Endothelial cell (in vitro differentiated cells): ENCODE measurements at places on chromosomes 2 and 18. TPM values are rescaled to one million over a fixed set of nuclear protein-coding genes. Genes with fewer than 3 reads are reported as not detected.

Gene CYP27A1
- 9.0 TPM for total RNA-seq

Gene BOLL
- not detected for total RNA-seq

Gene TRABD2A
- 7.2 TPM for total RNA-seq

Gene LDLRAD4
- total RNA-seq: 34.1 TPM

DNA sequence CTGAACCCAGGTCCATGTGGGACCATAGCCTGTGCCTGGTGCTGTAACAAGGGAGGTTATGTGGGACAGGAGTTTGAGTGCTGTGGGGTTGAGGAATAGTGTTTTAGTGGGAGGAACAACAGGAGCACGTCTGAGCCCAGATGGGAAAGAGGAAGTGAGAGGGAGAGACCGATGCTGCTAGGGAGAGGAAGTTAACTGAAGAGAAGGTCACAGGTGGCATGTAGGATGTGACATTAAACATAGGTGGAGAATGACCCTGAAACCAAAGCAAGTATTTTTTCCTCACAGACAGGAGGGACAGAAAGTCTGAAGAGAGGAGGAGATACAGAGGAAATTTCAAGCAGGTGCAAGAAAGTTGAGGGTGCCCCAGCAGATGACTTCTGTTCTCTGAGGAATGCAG is 87.8 kb downstream of the ACOXL start:
- H3K27me3 ChIP-seq: peaks cover 1% of the 10 kb centered on the region
- DNase-seq: no peak
- H3K4me1 ChIP-seq: no peaks in the 10 kb centered on the region
- H3K4me3 ChIP-seq: no peak overlapping the region
- H3K27ac ChIP-seq: no peak overlapping the region

- no peaks in the 10 kb centered on the region for H3K4me1 ChIP-seq
- peaks cover 20% of the 10 kb centered on the region for H3K27me3 ChIP-seq
Observed at GRCh38 chr18:79896738-79897137, 54.7 kb downstream of the SLC66A2 start.

DNA sequence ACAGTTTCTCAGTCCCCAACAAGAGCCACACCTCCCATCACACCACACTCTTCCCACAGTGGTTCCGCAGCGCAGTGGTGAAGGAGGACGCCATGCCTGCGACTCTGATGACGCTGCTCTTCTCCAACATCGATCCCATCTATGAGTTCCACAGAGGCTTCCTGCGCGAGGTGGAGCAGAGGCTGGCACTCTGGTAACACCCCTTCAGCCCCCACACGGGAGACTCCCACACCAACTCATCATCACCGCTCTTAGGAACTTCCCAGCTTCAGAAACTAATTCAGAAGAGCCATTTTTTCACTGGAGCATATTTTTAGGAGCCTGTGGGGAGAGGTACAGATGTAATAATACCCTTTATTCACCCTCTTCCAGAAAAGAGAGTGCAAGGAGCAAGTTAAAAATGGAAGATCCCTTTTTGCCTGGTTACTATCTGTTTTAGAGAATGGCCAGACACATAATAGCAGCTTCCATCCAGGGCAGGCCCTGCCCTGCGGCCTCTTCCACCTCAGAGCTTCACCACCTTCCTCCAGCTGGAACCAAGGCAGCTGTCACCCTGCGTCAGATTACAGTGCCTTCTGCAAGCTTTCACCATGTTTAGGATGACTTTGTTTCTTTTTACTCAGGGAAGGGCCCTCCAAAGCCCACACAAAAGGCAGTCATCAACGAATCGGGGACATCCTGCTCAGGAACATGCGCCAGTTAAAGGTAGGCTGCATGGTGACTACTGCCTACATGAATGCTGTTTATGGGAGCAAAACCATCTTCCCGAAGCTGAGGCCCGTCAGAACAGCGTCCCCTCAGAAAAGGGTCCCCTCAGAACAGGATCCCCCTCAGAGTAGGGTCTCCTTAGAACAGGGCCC is 44.9 kb downstream of the STK25 start:
- H3K27ac ChIP-seq: no peak overlapping the region
- H3K4me1 ChIP-seq: no peaks in the 10 kb centered on the region
- H3K36me3 ChIP-seq: peaks cover 5% of the 10 kb centered on the region
- H3K4me3 ChIP-seq: no peak overlapping the region
- DNase-seq: no peak

DNA sequence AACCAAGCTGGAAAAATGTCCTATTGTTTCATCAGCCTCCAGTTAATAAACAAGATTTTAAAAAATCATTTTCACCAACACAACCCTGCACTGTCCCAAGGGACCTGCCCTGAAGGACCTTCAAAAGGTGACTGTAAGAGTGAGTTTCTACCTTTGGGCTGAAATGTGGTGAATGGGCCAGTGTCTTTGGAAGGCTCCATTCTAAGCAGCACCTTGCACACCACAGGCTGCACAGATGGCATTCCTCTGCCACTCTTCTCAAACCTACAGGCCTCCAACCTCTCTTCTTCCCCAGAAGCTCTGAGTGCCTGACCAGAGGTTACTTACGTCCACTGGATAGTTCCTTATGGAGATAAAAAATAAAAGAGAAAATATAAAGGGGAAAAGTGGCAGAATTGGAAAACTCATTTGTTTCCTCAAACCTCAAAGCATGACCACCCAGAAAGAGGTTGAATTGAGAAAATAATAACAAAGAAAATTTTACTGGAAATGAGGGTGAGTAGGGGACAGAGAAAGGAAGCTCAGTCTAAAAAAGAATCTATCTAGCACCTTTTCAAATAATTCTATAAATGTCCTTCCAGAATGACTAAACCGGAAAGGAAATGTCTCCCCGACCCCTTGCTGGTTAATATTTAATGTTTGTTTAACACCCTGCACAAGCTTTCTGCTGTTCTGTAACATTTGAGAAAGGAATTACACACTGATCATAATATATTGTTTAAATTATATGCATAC is 175.7 kb downstream of the METTL4 start:
- no peak overlapping the region for H3K27ac ChIP-seq
- H3K36me3 ChIP-seq: no peaks in the 10 kb centered on the region
- peaks cover 2% of the 10 kb centered on the region for H3K27me3 ChIP-seq
- no peak for DNase-seq
- no peaks in the 10 kb centered on the region for H3K4me1 ChIP-seq
- H3K4me3 ChIP-seq: no peak overlapping the region

DNA sequence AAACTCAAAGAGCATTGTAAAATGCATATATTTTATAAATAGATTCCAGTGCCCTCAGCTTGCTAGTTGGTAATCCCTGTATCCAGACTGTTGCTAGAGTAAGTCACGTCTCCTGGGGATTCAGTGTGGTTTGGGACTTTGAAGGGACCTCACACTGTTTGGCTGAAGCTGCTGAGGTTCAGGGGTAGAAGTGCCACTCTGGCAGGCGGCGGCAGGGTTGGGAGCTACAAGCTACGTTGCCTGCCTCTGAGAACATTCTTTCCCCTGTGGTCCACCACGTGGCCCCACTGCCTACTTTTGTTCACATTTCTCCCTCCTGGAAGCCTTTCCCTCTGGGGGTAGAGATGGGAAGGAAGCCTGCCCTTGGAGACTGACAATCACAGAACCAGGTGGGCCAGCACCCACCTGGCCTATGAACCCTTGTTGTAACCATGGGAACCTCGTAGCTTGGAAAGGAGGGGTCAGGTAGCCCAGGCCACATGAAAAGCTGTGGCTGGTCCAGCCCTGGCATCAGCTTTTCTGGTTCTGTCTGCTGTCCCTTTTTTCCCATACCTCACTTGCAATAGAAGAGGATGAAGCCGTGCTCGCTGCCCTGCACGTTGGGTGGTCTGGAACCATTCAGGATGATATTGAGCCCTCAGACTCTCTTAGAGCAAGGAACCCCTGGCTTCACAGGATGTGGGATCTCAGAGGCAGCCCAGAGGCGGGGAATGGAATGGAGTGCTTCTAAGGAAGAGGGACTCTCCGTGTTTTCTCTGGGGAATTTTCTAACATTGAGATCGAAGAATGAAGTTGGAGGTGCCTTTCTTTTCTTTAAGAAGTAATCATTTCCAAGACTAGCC is 2.9 kb downstream of the RNF144A start:
- peaks cover 16% of the 10 kb centered on the region for H3K27me3 ChIP-seq
- peaks cover 47% of the 10 kb centered on the region for H3K4me1 ChIP-seq
- peaks cover 17% of the 10 kb centered on the region for H3K36me3 ChIP-seq
- H3K4me3 ChIP-seq: no peak overlapping the region
